ENCODE measurements at places on chromosomes 16 and 17. TPM values are rescaled to one million over a fixed set of nuclear protein-coding genes. Genes with fewer than 3 reads are reported as not detected.

The GCGR gene
- total RNA-seq = not detected

The BCL6B gene
- not detected for total RNA-seq

The IGFALS gene
- total RNA-seq = 0.07 TPM

The SBK1 gene
- not detected for total RNA-seq

The CEMP1 gene
- total RNA-seq = not detected

All from M059J (cell line).